Fibroblast of the aortic adventitia (primary cell): ENCODE measurements at places on chromosomes 2 and 18. TPM values are rescaled to one million over a fixed set of nuclear protein-coding genes. Genes with fewer than 3 reads are reported as not detected.

CYP1B1 gene
- total RNA-seq: 146 and 199 TPM in 2 replicates

ETAA1 gene
- 20.0 and 27.6 TPM in 2 replicates for total RNA-seq

CHRNA1 gene
- not detected in 2 replicates for total RNA-seq

DLX2 gene
- total RNA-seq: 0.72 TPM in 1 of 2 replicates, not detected in the other

RPRM gene
- 0.27 TPM in 1 of 2 replicates, not detected in the other for total RNA-seq

HAAO gene
- total RNA-seq: 0.90 and 5.4 TPM in 2 replicates

KCNG2 gene
- total RNA-seq: not detected in 2 replicates
